ENCODE measurements at places on chromosomes 16 and 17.

DNA sequence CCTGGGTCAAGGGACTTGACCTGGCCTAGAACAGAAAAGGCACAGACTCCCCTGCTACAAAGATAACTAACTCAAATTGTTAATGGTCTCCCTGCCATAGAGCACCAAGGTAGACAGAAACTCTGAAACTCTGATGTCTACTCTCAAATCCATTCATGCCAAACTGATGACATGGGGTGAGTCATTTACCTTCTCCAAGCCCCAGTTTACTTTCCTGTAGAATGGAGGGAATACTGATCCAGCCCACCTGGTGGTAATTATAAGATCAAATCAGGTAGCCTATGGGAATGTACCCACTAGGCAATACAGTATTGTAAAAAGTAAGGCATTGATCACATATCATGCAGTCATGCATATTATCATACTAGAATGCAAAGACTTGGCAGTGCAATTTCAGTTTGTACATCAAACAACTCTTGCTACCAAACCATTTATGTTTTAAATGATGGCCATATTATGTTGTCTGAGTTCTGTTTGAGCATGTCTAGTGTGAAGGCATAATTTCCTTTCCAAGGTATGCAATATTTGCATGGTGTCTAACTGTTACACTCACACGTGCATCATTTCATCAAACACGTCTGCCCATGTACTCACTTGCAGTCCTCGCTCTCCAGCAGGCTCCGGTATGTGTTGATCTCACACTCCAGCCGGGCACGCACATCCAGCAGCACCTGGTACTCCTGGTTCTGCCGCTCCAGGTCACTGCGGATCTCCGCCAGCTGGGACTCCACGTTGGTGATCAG is 3.0 kb downstream of the KRT31 start:
- no peak for DNase-seq

- no peak for DNase-seq
Observed at GRCh38 chr17:70523426-70523825, 354.1 kb downstream of the KCNJ2 start.

GRCh38 chr16:89924925-89925307 is 1.8 kb downstream of the TUBB3 start:
- DNase-seq: no peak

- no peak for DNase-seq
Observed at GRCh38 chr16:88904676-88905365, 38.4 kb upstream of the PABPN1L start.

DNA sequence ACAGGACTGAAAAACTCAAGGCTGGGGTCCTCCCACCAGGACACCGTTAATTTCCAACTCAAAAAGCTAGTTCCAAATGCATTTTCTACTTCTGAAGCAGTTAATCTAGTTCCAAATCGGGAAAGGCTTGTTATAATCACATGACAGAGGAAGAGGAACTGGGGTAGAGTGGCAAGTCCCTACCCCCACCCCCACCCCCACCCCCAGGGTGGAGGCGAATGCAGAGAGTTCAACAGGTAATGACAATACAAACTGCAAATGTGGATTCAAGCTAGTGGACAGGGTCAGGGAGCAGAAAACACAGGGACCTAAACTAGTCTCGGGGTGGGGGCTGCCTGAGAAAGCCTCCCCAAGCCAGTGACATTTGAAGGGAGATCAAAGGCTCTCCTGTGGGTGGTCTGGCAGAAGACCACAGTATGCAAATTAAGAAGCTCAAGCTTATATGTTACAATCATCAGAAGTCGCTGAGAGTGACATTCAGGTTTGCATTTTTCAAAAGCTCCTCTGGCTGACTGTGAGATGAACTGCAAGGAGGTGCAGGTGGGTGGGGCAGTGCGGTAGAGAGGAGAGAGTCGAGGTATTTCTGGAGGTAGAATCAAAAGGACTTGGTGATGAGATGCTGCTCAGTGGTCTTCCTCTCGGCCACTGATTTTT is 56.4 kb upstream of the SLC25A19 start:
- DNase-seq: no peak

Data from HTR-8/SVneo (cell line).